ENCODE measurements at places on chromosomes 5 and 9.

- no peak for DNase-seq
These were observed 2.1 kb upstream of the OR2V1 start for GRCh38 chr5:181133083-181133482.

GRCh38 chr9:89145097-89145496 is 33.5 kb downstream of the SHC3 start:
- no peak for DNase-seq

DNA sequence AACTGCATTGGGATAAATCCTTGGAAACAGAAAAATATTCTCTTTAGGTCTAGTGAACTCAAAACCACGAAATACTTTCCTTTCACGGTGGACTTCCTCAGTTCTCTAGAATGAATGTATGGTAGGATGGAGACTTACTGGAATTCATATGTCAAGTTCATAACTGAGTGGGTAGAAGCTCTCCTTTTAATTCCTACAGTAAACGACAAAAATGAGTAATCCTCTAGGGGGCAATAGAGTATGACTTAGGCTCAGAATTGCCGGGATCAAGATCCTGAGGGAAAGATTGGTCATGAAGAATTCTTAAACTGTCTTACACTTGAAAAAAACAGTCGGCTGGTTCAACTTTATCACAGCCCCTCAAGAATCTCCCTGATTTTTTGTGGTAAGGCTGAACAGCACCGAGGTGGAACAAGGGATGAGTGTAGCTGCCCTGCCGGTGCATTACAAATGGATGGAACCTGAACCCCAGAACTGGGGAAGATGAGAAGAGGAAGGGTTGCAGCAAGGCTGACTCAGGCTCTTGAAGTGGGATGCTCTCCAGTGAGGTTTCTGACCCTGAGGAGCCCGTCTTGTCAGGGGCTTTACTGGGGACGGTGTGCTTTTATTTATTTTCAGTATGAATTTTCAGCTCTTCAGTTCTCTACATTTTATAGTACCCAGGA is 14.0 kb upstream of the LOX start:
- DNase-seq: no peak

- peak; percentile 31 for DNase-seq
These were observed 18.5 kb downstream of the TMC1 start for GRCh38 chr9:72539824-72540347.

- no peak for DNase-seq
These were observed 24.4 kb downstream of the ZNF474 start for GRCh38 chr5:122153774-122154173.

DNA sequence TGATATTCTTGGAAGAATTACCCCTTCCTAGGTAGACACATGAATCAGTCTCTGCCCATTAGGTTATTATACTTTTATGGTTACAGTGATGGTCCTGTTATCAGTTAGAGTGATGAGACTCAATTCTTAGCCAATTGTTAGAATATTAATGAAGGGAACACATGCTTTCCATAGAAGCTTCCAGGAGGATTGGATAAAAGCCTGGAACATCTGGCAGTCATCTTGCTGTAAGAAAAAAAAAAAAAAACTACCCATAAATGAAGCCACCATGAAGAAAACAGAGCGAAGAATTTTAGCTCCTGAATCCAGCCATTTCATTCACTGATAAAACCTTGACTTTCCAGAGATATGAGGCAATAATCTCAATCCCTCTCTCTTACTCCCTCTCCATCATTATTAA is 262.5 kb upstream of the GRIN3A start:
- no peak for DNase-seq

DNA sequence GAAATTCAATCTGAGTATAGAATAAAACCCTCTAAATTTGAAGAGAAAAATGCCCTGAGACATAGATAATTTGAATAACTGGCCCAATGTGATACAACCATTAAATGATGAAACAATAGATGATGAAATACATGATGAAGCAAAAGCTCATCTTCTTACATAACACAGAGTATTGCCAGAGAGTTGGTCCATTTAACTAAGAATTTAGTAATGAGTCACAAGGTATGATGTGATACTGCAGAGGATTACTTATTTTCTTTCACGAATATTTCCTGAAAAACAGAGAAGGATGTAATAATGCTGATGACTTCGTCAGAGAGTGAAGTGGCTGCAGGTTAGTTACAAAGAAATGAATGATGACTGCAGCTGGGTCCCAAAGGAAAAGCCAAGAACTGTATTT is 379.3 kb downstream of the CDH12 start:
- DNase-seq: no peak

DNA sequence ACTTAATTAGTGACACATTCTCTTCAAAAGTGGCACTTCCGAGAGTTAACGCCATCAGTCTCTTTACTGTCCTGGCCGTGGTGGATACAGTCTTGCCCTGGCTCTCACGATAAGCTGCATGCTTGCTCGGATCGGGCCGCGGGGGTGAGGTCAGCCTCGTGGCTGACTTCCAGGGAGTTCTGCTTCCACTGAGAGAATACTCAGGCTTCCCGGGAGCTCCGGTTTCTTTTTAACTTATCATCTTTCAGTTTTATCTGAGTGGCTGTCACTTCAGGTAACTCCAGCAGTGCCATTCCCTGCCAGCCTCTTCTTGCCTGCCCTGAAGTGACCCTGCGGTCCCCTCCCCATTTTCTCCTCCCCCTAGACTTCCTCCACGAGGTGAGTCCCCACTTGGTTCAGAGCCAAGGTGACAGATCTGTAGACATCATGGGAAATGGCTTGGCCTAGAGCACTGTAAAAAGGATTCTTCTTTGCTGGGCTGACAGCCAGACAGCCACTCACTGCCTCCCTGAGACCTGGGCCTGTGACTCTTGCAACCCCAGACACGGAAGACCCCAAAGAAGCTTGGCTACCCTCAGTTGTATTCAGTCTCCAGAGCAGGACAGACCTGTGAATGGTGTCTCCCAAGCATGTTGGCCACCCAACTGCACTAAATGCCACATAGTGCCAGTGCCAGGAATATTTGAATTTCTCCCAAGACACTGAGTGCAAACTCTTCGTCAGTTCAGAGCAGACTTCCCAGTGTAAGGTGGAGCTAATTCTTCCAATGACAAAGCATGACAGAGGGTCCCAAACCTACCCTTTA is 95.1 kb downstream of the DAPK1 start:
- DNase-seq: no peak

- DNase-seq: no peak
These were observed 262.0 kb downstream of the HTR1A start for GRCh38 chr5:63700241-63700640.

GRCh38 chr5:139650031-139650688 is 2.0 kb downstream of the CXXC5 start:
- no peak for DNase-seq

GRCh38 chr9:68844631-68845612 is 139.9 kb downstream of the PIP5K1B start:
- DNase-seq: peak; percentile 5

DNA sequence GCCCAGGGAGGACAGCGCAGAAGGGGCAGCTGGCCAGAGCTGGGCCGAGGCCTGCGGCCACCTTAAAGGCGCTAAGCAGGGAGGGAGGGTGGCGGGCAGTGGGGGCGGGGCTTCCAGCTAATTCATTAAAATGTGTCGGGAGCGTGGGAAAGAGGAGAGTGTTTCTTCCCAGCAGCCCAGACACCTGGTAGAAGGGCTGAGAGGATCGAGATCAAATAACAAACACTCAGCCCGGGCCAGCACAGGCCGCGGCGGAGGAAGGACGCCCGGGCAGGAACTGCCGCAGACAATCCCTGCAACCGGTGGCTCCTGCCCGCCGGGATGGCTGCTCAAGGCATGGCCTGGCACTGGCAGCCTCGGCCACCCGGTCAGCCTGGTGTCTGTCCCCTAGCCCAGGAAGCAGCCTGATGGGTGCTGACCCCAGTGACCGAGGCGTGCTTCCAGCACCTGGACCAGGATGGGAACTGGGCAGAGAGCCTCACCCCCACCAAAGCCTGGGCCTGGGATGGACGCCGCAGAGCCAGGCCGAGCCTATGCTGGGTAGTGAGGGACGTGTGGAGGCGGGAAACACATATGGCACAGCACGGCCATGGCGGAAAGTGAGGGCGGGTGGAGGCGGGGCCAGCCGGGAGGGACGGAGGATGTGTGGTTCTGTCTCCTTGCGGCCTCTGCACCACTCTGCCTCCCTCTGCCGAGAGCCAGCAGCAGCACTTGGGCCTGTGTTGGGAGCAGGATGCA is 3.2 kb upstream of the NRARP start:
- no peak for DNase-seq

GRCh38 chr9:69593301-69593700 is 78.9 kb downstream of the APBA1 start:
- DNase-seq: no peak

- no peak for DNase-seq
These were observed 9.0 kb downstream of the HTR1A start for GRCh38 chr5:63953217-63953616.

Data from T47D (cell line).